GF-D8 (cell line): ENCODE measurements at places on chromosomes 5 and 9.

- no peak for DNase-seq
These were observed 87.3 kb upstream of the PPP1R2B start for GRCh38 chr5:156762771-156763170.

GRCh38 chr5:151052836-151053235 is 28.0 kb downstream of the TNIP1 start:
- DNase-seq = no peak

- no peak for DNase-seq
These were observed 1032.0 kb upstream of the DMAC1 start for GRCh38 chr9:8831568-8831967.

- no peak for DNase-seq
These were observed 78.4 kb downstream of the SFXN1 start for GRCh38 chr5:175556794-175557193.

DNA sequence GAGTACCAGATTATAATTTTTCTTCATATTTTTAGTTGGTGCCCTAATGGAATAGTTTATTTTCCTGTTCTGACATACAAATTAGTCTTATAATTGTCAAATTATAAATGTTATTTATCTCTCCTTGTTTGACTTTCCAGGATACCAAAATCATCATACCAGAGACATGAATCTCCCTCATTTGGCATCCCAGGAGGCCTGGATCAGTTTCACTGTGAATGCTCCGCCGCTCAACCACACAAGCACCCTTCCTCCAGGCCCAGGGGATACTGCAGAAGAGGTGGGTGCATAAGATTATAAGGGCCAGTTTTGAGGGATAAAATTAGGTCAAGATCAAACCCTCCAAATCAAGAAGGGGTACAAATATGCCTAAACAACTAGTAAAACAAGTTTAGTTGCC is 1229.3 kb downstream of the CDH12 start:
- no peak for DNase-seq

DNA sequence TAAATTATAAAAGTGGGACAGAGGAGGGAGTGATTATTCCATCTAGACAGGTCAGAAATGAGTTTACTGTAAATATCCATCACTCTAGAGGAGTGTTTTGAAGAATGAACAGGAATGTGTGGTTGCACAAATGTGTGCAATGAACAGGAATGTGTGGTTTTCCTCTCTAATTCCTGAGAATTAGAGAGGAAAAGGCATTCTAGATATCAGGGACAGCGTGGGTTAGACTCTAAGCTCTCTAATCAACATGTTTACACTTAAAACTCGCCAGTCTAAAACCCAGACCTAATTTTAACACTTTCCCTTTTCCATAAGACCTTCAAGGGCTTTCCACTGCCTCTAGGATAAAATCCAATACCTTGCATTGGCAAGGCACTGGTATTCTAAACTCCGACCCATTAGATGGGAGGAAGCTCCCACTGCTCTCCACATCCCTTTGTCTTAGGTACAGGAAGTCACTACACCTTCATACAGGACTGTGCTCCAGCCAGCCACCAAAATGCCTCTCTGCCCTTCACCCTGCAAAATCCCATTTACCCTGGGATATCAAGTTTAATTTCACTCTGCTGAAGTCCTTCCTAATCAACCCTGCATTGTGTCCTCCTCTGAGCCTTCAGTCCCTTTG is 67.9 kb downstream of the NFIB start:
- DNase-seq = no peak

- DNase-seq = no peak
These were observed 81.2 kb downstream of the ARL15 start for GRCh38 chr5:54229041-54229780.

DNA sequence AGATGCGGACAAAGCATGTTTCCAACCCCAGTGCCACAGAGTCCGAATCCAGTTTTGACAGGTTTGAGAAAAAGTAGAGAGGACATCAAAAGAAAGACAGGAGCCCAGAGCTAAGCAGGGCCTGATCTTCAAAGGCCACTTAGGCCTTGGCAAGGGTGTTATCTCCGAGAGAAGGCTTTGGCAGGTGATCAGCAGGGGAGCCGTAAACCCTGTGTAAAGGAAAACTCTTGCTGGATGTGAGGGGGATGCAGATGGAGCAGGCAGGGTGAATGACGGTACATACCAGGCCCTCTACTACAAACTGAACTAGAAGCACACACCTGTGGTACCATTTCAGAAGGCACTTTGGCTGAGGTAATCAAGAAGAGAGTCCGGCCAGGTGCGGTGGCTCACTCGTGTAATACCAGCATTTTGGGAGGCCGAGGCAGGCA is 1.4 kb upstream of the HNRNPH1 start:
- no peak for DNase-seq

DNA sequence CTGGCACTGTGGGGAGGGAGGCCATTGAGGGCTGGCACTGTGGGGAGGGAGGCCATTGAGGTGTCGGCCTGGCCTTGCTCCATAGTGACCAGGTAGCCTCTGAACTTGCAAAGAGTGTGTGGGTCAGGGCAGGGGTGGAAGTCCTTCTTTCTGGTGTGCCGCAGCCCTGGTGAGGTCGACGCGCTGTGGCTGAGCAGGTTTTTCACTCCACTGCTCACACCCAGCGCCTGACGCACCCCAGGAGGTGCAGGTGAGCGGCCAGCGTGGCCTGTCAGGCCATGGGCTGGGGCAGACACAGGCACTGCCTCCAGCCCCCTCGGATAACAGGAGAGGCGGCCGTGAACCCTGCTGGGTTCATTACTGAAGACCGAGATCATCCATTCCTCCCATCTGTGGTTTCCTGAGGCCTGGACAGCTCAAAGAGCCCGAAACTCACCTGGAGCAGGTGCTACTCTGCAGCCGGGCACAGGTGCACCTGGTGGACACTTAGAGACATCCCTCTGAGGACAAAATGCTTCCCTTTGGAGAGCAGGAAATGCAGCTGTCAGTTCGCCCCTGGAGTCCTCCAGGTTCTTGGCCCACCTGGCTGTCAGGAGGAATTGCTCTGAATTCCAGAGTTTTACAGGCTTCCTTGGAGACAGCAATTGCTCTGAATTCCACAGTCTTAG is 32.4 kb downstream of the LHX3 start:
- no peak for DNase-seq

DNA sequence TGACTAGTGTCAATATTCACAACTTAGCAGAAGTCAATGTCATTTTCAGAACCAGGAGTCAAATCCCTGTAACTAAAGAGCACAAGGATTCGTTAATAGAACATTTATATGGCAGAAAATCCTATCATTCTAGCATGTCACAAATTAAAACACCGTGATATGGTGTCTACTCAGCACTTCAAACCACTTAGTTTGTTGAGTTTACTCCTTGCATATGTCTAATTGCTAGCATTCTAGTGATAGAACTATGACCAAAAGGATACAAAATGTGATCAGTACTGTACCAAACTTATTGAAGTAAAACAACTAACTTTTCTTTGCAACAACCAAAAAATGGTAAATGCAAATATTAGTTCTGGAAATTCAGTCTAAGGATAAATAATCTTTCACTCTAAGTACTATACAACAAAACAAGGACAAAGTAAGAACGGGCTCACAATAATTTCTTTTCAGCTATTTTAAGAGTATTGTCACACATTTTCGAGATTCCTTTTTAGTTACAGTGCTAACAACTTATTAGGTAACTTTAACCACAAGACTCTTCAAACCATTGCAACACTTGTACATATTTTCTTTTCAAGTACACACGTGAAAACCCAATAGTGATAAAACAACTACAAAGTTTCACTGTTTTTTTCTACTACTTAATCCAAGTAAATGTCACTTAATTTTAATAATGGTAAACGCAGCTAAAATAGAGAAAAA is 845.2 kb upstream of the CDH10 start:
- DNase-seq = no peak
